ENCODE measurements at places on chromosomes 3 and 15.

DNA sequence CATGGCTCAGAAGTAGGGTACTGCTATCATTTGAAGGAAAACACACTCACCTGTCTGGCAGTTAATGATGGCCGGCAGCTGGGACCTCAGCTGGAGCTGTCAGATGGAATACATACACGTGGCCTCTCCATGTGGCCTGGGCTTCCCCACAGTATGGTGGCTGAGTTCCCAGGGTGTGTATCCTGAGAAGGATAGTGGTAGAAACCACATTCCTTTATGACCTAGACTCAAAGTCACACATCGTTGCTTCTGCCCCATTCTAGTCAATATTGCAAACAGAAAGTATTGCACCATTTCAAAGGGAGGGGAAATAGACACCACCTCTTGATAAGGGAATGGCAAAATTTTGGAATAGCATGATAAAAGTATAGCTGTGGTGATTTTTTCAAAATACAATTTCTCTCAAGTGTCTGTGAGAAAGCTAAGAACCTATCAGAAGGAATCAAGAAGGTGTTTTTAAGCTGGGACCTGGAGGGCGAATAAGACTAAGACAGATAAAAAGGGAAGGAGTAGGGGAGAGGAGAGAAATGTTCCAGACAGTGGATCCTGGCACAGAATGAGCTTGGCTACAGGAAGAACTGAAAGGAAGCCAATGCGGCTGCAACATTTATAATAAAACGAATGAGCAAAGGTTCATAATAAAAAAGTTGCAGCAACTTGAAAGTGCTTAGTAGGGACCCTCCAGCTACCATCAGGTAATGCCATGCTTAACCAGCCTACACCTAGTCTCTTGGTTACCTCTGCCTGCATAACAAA lies 40.1 kb upstream of the GALNT15 start:
- no peak for DNase-seq

DNA sequence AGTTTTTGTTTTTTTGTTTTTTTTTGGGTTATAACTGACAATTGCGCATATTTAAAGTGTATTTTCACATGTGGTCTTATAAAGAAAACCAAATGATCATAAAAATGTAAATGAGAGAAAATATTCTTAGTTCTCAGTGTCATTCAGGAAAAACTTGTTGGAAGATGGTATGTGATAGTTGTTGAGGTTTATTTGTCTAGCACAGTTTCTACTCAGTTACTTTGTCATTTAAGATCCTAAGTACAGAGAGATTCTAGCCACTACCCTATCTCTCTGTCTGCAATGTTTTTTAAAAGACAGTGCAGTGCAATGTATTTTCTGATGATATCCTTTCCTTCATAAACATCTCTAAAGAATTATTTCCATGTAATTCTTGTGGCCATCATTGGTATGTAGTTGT lies 46.1 kb downstream of the AKAP13 start:
- no peak for DNase-seq

DNA sequence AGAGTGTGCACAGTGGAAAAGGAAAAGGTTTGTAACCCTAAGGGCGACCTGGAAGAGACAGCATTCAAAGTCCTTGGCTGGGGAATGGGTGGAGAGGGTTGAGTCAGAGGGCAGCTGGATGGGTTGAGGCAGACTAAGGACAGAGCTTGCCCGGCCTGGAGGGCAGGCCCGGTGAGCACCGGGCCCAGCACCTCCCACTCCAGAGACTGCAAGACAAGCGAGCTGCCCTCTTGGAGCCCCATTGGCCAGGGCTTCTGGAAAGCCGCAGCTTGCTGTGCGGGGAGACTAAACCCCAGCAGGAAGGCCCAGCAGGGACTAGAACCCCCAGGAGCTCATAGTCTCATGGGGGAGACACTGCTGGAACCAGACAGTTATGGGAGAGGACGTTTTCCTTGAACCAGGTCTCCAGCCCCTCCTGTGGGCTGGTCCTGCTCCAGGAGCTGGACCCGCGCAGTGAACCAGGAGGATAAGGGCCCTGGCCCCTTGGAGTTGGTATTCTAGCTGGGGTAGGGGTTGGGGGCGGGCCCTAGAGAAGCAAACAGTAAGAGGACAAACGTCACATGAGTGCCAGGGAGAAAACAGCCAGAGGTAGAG lies 59.1 kb downstream of the RGMA start:
- no peak for DNase-seq

DNA sequence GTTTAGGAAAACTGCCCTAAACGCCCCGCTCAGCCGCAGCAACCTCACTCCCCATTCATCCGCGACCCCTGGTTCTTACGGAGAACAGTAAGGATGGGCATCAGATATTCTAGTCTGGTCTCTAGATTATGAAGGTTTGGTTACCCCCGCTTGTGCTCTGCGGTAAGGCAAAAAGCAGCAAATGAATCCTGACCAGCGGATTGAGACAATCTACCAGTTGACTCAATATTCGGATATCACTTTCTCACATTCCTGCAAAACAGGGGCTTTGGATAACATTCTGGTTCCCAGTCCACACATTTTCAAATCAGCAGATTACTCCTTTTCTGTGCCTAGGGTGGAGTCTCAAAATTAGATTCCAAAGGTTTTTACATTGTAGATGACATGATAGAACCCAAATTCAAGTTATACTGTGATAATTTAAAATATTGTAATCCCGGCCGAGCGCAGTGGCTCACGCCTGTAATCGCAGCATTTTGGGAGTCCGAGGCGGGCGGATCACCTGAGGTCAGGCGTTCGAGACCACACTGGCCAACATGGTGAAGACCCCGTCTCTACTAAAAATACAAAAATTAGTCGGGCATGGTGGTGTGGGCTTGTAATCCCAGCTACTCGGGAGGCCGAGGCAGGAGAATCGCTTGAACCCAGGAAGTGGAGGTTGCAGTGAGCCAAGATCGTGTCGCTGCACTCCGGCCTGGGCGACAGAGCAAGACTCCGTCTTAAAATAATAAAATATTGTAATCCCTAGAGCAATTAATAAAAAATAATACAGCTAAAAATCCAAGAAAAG lies 1.1 kb upstream of the CYFIP1 start:
- DNase-seq, result no peak

DNA sequence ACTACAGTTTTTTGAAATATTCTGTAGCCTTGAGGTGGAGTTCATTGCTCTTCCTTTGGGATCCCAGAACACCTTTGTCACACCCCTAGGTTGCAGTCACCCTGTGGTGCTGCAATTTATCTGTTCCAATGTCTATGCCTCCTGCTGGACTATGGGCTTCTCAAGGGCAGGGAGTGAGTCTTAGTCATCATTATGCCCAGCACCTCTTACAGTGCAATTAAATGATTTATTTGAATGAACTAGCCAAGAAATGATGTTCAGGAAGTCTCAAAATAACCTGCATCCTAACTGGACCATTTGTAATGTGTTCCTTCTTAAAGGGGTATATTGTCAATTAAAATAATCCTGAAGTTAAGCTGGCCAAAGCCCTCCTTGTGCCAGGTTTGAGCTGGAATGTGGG lies 28.5 kb downstream of the SHC4 start:
- DNase-seq, result no peak

GRCh38 chr3:10116138-10116460 lies 624 bp downstream of the BRK1 start:
- DNase-seq, result peak; percentile 34

DNA sequence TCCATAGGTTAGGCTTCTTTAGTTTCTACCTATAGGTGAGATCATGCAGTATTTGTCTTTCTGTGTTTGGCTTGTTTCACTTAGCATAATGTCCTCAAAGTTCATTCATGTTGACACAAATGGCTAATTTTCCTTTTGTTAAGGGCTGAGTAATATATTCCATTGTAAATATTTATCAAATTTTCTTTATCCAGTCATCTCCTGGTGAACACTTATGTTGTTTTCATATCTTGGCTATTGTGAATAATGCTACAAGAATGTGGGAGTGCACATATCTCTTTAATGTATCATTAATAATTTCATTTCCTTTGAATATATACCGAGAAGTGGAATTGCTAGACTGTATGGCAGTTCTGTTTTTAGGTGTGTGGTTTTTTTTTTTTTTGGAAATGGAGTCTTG lies 250.9 kb upstream of the SEMA6D start:
- peak; percentile 84 for DNase-seq

DNA sequence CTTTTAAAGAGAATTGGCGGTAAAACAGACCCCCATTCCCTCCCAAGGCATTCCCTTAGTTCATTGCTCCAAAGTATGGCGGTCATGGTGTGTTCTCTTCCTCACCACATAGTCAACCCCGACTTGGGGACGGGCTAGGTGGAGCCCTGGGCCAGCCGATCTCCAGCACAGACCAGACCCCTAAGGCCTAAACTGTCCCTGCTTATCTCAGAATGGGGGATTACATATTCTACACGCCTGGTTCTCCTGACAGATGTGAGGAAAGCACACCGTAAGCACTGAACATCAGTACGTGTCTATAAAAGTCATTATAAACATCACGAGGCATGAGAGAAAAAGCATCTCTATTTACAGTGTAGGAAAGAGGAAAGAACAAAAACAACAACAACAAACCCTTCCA lies 244.5 kb upstream of the STT3B start:
- no peak for DNase-seq

GRCh38 chr3:123633530-123633929 lies 48.7 kb upstream of the HACD2 start:
- DNase-seq, result no peak
